ENCODE measurements at places on chromosomes 16 and 17.

DNA sequence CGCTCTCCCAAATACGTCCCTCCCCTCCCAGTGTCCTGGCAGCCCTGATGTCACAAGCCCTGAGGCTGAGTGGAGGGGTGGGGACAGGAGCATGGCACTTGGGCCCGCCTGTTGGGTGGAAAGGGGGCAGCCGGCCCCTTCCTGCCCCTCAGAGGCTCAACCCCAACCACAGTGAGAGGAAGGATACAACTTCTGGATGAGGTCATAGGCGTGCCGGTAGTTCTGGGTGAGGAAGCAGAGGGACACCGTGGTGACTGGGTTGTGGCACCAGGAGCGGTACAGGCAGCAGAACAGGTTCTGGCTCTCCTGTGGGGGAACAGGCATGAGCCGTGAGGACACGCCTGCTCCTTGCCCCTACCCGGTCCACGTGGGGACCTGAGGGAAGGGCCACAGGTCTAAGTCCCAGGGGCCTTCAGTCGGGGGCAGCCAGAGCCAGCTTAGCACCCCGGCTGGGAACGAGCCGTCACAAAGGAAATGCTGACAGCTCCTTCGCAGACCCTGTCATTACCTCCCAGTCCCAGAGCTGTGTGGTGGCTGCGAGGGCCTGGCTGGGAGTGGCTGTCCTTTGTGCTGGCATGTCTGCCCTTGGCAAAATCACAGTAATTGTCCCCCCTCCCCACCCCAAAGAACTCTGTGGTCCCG is 11.2 kb upstream of the MTSS2 start:
- peak; percentile 97 for DNase-seq

- DNase-seq = no peak
Measured at GRCh38 chr17:53470626-53471025, 352.1 kb upstream of the KIF2B start.

DNA sequence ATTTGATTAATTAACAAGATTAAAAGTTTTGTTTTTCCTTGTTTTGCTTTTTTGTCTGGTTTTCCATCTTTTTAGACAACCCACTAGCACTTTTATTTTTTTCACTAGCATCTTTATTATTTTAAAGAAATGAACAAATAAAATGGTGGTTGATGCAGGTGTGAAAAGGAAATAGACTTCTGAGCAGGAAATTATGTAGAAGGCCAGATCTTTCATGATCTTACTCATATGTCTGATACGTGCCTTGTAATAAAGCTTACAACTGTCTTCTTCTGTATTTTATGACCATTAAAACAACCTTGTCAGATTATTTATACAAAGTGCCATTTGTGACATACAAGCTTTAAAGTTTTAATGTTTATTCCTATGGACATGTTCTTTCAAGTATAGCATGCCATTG is 6.3 kb downstream of the SLFN12L start:
- no peak for DNase-seq

DNA sequence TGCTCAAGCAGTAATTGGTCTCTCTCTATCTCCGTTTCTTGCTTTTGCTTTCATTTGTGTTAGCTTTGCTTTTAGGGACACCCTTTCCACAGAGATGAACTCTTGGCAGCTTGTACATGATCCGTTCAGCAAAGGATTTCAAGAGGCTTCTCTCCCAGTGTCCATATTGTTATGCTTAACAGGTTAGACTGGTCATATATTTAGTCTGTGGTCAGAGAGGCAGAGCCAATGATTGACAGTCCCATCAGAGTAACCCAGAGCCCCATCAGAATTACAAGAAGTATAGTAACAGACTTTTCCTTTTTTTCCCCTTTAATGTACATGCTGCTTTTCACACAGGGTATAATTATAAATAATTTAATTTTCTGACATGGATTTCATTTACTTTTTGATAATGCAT is 34.4 kb downstream of the GDPD1 start:
- no peak for DNase-seq

DNA sequence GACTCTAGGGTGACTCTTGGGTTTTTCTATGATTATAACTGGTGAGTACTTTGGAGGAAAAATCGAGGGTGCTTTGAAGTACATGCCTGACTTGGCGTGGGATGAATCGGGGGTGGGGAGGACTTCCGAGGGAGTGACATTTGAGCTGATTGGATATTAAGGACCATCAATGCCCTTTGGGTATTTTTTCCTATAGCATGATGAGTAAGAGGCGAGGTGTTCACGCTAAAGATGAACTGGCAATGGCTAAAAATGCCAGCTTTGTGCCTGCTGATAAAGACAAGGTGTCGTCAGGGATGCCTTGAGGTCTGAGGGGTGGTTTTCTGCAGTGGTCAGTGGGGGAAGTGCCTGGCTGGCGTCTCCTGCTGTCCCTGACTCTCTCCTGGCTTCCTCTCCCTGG is 25.3 kb downstream of the USP43 start:
- DNase-seq = no peak

GRCh38 chr16:71327720-71328119 is 30.8 kb upstream of the CALB2 start:
- no peak for DNase-seq

GRCh38 chr17:67243284-67243683 is 1.7 kb downstream of the HELZ start:
- DNase-seq = no peak

GRCh38 chr16:18788828-18789514 is 1.2 kb downstream of the RPS15A start:
- DNase-seq = no peak

DNA sequence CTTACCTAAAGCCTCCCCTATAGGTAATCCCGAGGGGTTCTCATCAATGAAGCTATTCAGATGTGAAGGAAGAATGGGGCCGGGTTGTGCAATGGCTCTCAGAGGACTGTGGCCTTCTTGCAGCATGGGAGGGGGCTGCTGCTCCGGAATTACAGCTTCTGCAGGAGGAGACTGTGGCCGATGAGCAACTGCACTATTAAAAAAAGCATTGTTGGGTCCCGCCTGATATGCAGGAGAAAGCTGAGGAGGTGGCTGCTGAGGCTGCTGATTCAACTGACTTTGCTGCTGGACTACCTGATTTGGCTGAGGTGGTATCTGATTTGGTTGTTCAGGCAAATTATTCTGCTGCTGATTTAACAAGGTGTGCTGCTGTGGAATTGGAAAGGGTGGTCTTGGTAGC is 64.8 kb downstream of the CACNG1 start:
- peak; percentile 32 for DNase-seq

- peak; percentile 19 for DNase-seq
Measured at GRCh38 chr17:28396635-28397239, 9.3 kb downstream of the SLC46A1 start.

- no peak for DNase-seq
Measured at GRCh38 chr16:77674888-77675287, 47.4 kb upstream of the NUDT7 start.

- peak; percentile 86 for DNase-seq
Measured at GRCh38 chr17:73135766-73136165, 29.0 kb upstream of the SSTR2 start.

- DNase-seq = no peak
Measured at GRCh38 chr16:11143372-11144035, 112.5 kb downstream of the SOCS1 start.

DNA sequence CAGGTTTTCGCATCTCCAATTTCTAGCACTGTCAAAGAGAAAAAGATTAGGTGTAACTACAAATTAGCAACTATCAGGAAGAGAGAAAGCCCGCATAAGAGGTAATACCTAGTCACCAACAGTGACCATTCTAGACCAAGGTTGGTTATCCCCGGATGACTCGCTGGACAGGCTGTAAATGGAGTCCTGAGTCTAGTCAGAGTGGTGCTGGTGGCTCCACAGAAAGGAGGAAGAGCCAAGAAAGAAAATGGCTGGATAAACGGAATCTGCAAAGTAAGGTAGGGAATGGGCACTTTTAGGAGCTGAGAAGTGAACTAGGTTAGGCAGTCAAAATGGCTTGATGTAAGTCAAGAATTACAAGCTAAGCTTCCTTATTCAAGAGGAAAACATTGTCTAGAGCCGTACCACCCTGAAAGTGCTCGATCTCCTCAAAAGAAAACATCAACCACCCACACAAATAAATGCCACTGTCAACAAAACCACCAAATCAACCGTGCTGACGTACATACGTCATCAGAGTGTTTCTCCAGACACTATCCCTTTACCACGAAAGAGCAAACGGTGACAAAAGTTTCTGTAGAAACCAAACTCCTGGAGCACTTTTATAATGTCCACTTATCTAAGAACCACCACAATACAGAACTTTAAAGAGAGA is 2.2 kb downstream of the GSPT1 start:
- DNase-seq = peak; percentile 36

DNA sequence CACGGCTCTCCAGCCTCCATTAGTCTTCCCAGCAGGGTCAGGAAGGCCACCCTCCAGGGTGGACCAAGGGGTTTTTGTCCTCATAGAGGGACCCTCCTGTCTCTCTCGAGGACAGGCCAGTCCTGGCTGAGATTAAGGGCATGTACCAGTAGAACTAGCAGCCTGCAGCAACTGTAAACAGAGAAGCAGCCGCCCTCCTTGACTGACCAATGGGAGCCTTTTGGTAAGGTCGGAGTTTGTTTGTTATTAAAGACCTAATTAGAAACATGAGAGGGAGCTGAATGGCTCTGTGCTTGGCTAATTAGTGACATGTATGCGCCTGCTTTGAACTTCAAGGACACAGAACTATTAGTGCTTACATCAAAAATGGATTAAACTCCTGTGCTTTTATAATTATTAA is 80.0 kb downstream of the CCDC182 start:
- no peak for DNase-seq

GRCh38 chr17:82908543-82909160 is 68.8 kb upstream of the ZNF750 start:
- no peak for DNase-seq

GRCh38 chr17:4199818-4200402 is 56.9 kb downstream of the CYB5D2 start:
- peak; percentile 48 for DNase-seq
